ENCODE measurements at places on chromosomes 13 and 19.

- peak; percentile 100 for DNase-seq
Measured at GRCh38 chr19:53196777-53197396, 3.7 kb upstream of the ZNF665 start.

- DNase-seq, result no peak
Measured at GRCh38 chr19:33203529-33203928, 9.4 kb downstream of the LRP3 start.

GRCh38 chr19:22634450-22634827 lies 315 bp downstream of the ZNF492 start:
- no peak for DNase-seq

DNA sequence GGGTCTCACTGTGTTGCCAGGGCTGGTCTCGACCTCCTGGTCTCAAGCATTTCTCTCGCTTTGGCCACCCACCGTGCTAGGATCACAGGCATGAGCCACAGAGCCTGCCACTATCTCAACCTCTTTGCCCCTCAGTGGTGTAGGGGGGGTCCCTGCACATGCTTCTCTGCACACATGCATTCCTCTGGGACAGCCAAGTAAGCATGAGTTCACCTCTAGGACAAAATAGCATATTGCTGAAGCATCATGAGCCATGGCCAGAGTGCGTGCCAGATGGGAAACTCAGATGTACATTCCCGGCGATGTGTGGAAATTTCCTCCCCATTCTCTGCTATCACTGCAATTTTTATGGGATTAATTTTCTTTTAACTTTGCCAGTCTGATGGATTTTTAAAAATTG lies 23.1 kb downstream of the CHAF1A start:
- peak; percentile 91 for DNase-seq

- DNase-seq, result peak; percentile 35
Measured at GRCh38 chr19:54653181-54653809, 9.5 kb upstream of the LILRB4 start.

- peak; percentile 38 for DNase-seq
Measured at GRCh38 chr19:2500841-2501261, 24.9 kb downstream of the GADD45B start.

DNA sequence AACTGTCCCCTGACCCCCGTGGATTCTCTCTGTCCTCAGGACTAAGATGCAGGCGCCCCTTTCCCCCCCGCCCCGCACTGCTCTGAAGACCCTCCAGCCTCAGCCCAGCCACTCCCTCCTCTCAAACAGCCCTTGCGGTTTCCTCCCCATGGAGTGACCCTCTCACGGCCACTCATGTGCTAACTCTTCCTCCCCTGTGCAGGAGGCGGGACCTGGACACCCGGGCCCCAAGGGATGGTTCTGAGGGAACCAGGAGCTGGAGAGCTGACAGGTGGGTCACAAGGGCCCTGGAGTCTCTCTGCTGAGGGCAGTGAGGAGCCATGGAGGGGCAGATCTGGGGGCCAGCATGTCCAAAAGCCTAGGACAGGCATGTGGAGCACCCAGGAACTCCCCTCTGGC lies 1.9 kb downstream of the ISOC2 start:
- DNase-seq, result no peak

- DNase-seq, result no peak
Measured at GRCh38 chr13:110651726-110652230, 36.4 kb downstream of the NAXD start.

DNA sequence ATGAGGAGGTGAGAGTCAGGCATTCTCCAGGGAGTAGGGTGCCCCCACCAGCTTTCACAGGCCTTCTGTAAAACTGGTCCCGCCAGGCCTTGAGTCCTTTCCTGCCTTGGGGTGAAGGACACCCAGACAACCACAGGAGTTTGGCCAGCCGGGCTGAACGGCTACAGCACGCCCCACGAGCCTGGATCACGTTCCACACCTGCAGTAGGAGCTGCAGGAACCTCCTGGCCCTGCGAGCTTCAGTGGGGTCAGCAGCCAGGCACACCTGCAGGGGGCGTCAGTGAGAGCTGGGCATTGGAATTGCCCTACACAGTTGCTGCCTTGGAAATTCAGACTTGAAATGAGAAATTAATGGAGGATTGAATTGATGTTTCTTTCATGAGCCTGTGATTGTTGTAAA lies 45.7 kb downstream of the COL4A2 start:
- DNase-seq, result no peak

GRCh38 chr13:75353781-75354193 lies 128.2 kb downstream of the TBC1D4 start:
- peak; percentile 64 for DNase-seq

GRCh38 chr13:40406405-40407120 lies 259.9 kb downstream of the FOXO1 start:
- peak; percentile 51 for DNase-seq

DNA sequence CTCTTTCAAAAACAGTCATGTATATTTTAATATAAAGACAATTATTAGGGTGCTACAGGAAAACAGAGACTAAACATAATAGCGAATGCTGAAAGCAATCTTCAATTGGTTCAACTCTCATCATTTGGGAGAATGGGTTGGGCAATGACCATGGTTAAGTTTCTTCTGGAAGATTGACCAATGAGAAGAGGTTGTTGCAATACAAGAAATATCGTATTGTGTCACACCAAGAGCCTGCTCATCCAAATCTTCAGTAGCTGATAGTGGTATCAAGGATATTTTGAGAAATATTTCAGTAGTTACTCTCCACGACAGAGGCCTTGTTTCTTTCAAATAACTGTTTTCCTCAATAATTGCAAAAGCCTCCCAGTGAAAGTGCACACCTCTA lies 83.0 kb upstream of the FNDC3A start:
- DNase-seq, result no peak

DNA sequence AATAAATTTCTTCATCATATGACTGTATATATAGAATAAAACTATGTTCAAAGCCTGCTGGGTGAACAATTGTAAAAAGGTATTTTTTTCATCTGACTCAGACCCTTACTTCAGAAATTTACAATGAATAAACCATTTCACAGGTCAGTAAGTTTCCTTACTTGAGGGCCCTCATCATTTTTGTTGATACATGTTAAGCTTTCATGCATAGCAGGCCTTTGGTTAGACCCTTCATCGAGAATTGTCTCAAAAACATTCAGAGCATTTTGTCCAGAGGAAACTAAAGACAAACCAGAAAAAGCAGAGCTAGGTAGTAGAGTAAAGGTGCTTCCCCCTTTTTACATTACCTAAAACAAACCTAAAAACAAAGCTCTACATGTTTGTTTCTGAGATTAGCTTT lies 46.2 kb downstream of the FNDC3A start:
- no peak for DNase-seq

DNA sequence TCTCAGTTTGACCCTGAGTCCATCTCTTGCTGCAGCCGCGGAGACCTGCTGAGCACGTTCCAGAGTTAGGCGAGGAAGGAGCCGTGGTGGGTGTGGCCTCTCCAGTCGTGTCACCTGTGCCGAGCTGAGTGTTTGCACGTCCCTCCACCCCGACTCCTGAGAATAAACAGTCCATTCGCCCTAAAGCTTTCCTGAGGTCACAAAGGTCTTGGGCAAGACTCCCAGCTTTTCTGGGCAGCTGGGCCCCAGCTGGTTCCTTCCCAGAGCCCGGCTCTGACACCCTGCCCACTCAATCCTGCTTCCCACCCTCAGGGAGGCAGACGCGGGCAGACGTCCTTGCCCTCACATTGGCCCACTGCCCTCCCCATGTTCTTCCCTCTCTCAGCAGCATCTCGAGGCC lies 142.2 kb downstream of the KCTD15 start:
- no peak for DNase-seq

- no peak for DNase-seq
Measured at GRCh38 chr19:4673726-4674125, 3.6 kb upstream of the MYDGF start.

Measured in AG20443 (cell line).